ENCODE measurements at places on chromosomes 7 and 10.

- no peak for DNase-seq
Observed at GRCh38 chr7:16776053-16776452, 22.5 kb downstream of the TSPAN13 start.

GRCh38 chr10:93435621-93436397, 46.3 kb downstream of the MYOF start:
- peak; percentile 86 for DNase-seq

- no peak for DNase-seq
Observed at GRCh38 chr7:101031082-101031481, 11.2 kb downstream of the MUC17 start.

GRCh38 chr10:13168781-13169180, 7.4 kb downstream of the MCM10 start:
- no peak for DNase-seq

DNA sequence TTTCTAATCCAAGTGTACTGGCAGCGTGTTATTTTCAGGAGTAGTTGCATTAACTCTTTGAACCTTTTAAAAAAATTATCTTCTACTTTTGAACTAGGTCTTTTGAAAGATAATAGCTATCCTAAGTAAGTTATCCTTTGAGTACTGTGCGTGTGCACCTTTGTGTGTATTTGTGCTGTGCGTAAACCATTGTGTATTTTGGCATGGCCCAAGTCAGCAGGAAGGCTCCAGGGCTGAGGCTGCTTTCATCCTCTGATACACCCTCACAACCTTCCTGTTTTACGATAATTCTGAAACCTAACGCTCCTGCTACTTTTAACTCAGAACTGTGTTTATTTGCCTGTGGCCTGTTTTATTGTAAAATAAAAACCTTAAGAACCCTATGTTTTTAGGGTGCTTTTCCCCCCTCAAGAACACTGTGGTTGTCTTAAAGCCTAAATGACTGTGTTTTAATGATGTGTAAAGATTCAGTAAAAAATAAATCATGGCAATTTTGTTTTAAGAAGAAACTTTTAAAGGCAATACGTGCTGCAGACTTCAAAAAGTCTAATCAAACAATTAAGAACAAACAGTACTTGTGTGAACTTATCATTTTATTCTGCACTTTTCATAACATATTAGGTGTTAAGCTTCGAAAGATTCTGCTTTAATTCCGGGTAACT, 57.5 kb downstream of the HDAC9 start:
- DNase-seq: no peak

- DNase-seq: no peak
Observed at GRCh38 chr7:30245913-30246312, 38.5 kb upstream of the ZNRF2 start.

GRCh38 chr10:4708123-4708759, 117.8 kb upstream of the AKR1E2 start:
- no peak for DNase-seq

- peak; percentile 87 for DNase-seq
Observed at GRCh38 chr7:157490465-157490912, 153.7 kb downstream of the DNAJB6 start.

- DNase-seq: no peak
Observed at GRCh38 chr10:44056967-44057805, 327.7 kb downstream of the CXCL12 start.

GRCh38 chr10:124576526-124577420, 115.2 kb downstream of the LHPP start:
- no peak for DNase-seq

- DNase-seq: no peak
Observed at GRCh38 chr10:91210014-91210413, 10.4 kb upstream of the PCGF5 start.

DNA sequence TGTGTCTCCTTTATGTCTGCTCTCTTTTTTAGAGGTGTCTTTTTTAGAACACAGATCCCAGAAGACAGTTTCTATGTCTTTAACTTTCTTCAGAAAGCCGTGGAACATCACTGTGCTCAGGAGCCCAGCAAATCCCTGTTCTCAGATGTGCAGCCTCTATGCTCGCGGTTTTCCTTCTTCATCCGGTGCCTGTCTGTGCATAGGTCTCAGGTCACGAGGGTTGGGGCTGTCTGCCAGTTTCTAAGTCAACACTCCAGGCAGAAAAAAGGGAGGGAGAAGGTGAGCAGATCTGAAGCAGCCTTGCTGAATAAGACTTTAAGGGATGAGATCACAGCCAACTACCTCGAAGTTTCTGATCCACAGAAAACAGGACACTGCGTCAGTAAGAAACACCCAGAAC, 68.5 kb downstream of the CRTAC1 start:
- no peak for DNase-seq

DNA sequence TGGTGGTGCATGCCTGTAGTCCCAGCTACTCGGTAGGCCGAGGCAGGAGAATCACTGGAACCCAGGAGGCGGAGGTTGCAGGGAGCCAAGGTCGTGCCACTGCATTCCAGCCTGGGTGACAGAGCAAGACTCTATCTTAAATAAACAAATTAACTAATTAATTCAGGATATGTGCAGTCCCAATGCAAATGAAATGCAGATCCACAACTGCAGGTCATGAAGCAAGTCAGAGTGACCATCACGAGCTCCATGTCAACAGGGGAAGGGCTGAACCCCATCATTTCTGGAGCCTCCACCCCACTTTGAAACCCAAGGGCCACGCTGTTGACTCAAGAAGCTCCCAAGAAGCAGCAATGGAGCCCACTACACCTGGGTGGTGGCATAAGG, 115.4 kb downstream of the LARP4B start:
- no peak for DNase-seq

GRCh38 chr7:17640730-17641377, 299.4 kb downstream of the SNX13 start:
- peak; percentile 14 for DNase-seq

DNA sequence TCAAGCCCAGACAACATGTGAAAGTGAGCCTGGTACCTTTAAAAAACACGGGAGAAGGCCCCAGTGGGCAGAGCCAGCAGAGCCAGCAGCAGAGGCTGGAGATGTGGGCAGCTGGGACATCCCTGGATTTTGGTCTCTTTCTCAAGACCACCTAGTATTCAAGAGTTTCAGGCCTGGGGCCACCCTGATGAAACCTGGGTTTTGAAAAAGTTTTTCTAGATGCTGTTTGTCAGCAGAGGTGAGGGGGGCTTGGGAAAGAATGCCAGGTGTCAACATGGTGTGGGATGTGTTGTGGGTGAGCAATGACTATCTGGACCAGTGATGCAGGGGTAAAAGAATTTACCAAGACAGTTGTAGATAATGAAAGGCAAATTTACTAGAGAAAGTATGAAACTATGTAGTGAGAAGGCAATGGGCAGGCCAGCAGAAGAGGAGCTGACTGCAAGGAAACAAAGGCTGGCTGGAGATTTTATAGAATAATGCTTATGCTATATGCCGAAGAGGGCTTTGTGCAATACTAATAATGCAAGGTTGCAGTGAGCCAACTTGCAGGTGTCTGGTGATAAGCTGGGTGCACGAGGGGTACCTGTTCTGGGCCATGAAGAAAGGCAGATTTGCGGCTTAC, 28.1 kb upstream of the PLEKHA1 start:
- no peak for DNase-seq

GRCh38 chr10:87591589-87591886, 68.1 kb upstream of the PAPSS2 start:
- DNase-seq: no peak

DNA sequence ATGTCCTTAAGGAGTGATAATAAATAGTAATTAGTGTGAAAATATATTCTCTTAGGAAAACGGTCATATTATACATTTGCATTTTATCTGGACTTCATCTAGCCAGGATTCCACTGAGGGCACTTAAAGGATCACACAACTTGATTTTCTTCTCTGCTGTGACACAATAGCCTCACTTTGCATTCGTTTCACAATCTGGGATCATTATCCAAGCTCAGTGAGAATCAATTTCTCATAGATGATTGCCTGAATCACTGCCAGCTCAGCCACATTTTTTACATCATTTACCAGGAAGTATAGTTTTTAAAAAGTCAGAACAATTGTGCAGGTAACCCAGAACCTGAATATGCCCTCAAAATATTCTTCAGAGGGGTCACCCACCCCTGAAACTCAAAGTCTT, 68.9 kb downstream of the PTPRZ1 start:
- DNase-seq: no peak

- no peak for DNase-seq
Observed at GRCh38 chr10:48595539-48595932, 9.3 kb downstream of the ARHGAP22 start.

GRCh38 chr10:5583525-5584175, 58.9 kb downstream of the CALML3 start:
- DNase-seq: no peak

DNA sequence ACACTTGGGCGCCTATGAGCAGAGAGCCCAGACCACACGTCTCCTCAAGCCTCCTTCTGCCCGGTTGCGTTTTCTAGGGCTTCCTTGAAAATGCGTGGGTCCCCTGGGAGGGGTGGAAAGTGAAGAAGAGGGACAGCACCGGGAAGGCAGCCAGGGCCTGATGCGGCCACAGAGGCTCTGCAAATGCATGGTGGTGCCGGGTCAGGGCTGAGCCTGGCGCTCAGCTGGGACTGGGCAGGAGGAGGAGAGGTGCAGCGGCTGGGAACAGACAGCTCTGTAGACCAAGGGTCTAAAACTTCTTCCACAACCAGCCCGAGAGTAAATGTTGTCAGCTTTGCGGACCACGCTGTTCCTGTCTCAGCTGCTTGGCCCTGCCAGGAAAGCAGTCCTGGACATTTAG, 1.6 kb downstream of the DPYSL4 start:
- no peak for DNase-seq

Measured in CD14-positive monocyte (primary cell).